ENCODE measurements at places on chromosomes 3 and 15. TPM values are rescaled to one million over a fixed set of nuclear protein-coding genes. Genes with fewer than 3 reads are reported as not detected.
A peak's percentile ranks its signal among the peaks of the same experiment; 100 is the strongest.

The COLQ gene
- total RNA-seq = 1.7 TPM

GRCh38 chr3:160134964-160135363 lies 90.3 kb upstream of the C3orf80 start:
- DNase-seq = no peak

GRCh38 chr3:50587373-50587772 lies 18.1 kb downstream of the HEMK1 start:
- DNase-seq = no peak

GRCh38 chr3:11128682-11129632 lies 25.3 kb upstream of the HRH1 start:
- no peak for DNase-seq

GRCh38 chr3:82229397-82229796 lies 468.0 kb upstream of the GBE1 start:
- DNase-seq = no peak

GRCh38 chr15:89749951-89750559 lies 994 bp downstream of the MESP1 start:
- DNase-seq = peak; percentile 35

GRCh38 chr15:53297828-53298227 lies 461.6 kb downstream of the WDR72 start:
- DNase-seq = no peak

- no peak for DNase-seq
Measured at GRCh38 chr3:106533788-106534160, 665.0 kb upstream of the CBLB start.

GRCh38 chr15:30670056-30670455 lies 44.1 kb downstream of the ARHGAP11B start:
- DNase-seq = no peak

GRCh38 chr3:64070704-64071103 lies 47.4 kb upstream of the PSMD6 start:
- no peak for DNase-seq

DNA sequence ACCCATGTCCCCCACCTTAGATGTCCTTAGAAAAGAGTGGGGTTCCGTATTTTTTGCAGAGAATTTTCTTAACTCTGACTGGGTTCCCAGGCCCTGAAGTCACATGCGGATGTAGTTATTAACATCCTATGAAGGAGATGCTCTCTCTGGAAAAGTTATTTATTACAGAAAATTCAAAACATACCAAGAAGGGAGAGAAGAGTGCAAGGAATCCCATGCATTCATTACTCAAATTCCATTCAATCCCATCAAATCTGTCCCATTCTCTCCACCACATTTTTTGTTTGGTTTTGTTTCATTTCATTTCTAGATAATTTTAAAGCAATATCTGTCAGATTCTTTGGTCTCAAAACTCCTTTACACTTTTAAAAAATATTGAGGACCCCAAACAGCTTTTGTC lies 34.3 kb upstream of the ANKRD34C start:
- DNase-seq = no peak

Measured in Calu3 (cell line).